ENCODE measurements at places on chromosomes 12 and 14. TPM values are rescaled to one million over a fixed set of nuclear protein-coding genes. Genes with fewer than 3 reads are reported as not detected.

The KRT8 gene
- 48.8 TPM for total RNA-seq

The BCL2L14 gene
- not detected for total RNA-seq

The CLEC4D gene
- not detected for total RNA-seq

The RPL36AL gene
- 178 TPM for total RNA-seq

The GALC gene
- total RNA-seq, result 28.4 TPM

The SLC7A8 gene
- 4.3 TPM for total RNA-seq

The DLK1 gene
- 0.34 TPM for total RNA-seq

The KRT79 gene
- not detected for total RNA-seq

The HSPB8 gene
- 22.6 TPM for total RNA-seq

The C12orf56 gene
- total RNA-seq, result not detected

The ARHGAP9 gene
- total RNA-seq, result not detected

The CORO1C gene
- total RNA-seq, result 69.4 TPM

The FOXM1 gene
- 3.3 TPM for total RNA-seq

The MGAT4C gene
- 0.09 TPM for total RNA-seq

The HOXC5 gene
- total RNA-seq, result not detected

The CYP27B1 gene
- 1.6 TPM for total RNA-seq

The SRGAP1 gene
- 6.4 TPM for total RNA-seq

The IGF1 gene
- 0.09 TPM for total RNA-seq

The FGD4 gene
- 7.5 TPM for total RNA-seq

The BEGAIN gene
- 0.35 TPM for total RNA-seq

The ANO6 gene
- total RNA-seq, result 71.6 TPM

The SRRM4 gene
- under 0.01 TPM for total RNA-seq

The STK38L gene
- 8.2 TPM for total RNA-seq

The SLC25A21 gene
- total RNA-seq, result not detected

The CAPRIN2 gene
- 14.6 TPM for total RNA-seq

The CFAP251 gene
- 0.09 TPM for total RNA-seq

The ERP27 gene
- total RNA-seq, result under 0.01 TPM

The NR1H4 gene
- total RNA-seq, result 0.12 TPM

The TDG gene
- total RNA-seq, result 14.5 TPM

The P2RX7 gene
- 2.5 TPM for total RNA-seq

The KRT6B gene
- not detected for total RNA-seq

The CBLN3 gene
- 3.1 TPM for total RNA-seq

The HECTD1 gene
- 97.4 TPM for total RNA-seq

The PFKM gene
- 33.6 TPM for total RNA-seq

The RPGRIP1 gene
- 0.12 TPM for total RNA-seq

The VRTN gene
- not detected for total RNA-seq

The OR4E2 gene
- not detected for total RNA-seq

The CLEC4C gene
- not detected for total RNA-seq

The ZNF268 gene
- 23.0 TPM for total RNA-seq

The AICDA gene
- not detected for total RNA-seq

The ATP23 gene
- total RNA-seq, result 11.6 TPM

The ACRBP gene
- total RNA-seq, result 0.43 TPM

The MGP gene
- 4,199 TPM for total RNA-seq

The C1R gene
- 850 TPM for total RNA-seq

The KRT72 gene
- not detected for total RNA-seq

The IGFBP6 gene
- 779 TPM for total RNA-seq

The SPX gene
- 10.4 TPM for total RNA-seq

The SLC38A6 gene
- 14.0 TPM for total RNA-seq

The SLC10A1 gene
- not detected for total RNA-seq

The TMEM63C gene
- not detected for total RNA-seq

Measured in pericardium fibroblast (primary cell).